ENCODE measurements at places on chromosomes 6 and 20. TPM values are rescaled to one million over a fixed set of nuclear protein-coding genes. Genes with fewer than 3 reads are reported as not detected.

Gene SDC4
- 98.4 TPM for total RNA-seq

Gene RNF5
- 20.3 TPM for total RNA-seq

Gene C6orf132
- 0.71 TPM for total RNA-seq

Gene DPPA5
- not detected for total RNA-seq

Gene CST2
- 0.71 TPM for total RNA-seq

Gene EDN1
- total RNA-seq, result 2.0 TPM

Gene MEP1A
- not detected for total RNA-seq

Gene NNAT
- 0.14 TPM for total RNA-seq

Gene CCDC170
- 2.6 TPM for total RNA-seq

Gene PDYN
- not detected for total RNA-seq

Gene MMP24
- 0.14 TPM for total RNA-seq

Gene PKHD1
- not detected for total RNA-seq

Gene MICB
- 8.2 TPM for total RNA-seq

Gene CALHM4
- not detected for total RNA-seq

Gene RAE1
- total RNA-seq, result 25.2 TPM

Gene SLC32A1
- total RNA-seq, result not detected

Gene PEX6
- 53.9 TPM for total RNA-seq

Data from smooth muscle cell of bladder (primary cell).